ENCODE measurements at places on chromosomes 1 and 21.

- no peak for DNase-seq
These were observed 31.8 kb downstream of the RGS18 start for GRCh38 chr1:192190066-192190465.

- no peak for DNase-seq
These were observed 49.6 kb downstream of the MEGF6 start for GRCh38 chr1:3561702-3562101.

DNA sequence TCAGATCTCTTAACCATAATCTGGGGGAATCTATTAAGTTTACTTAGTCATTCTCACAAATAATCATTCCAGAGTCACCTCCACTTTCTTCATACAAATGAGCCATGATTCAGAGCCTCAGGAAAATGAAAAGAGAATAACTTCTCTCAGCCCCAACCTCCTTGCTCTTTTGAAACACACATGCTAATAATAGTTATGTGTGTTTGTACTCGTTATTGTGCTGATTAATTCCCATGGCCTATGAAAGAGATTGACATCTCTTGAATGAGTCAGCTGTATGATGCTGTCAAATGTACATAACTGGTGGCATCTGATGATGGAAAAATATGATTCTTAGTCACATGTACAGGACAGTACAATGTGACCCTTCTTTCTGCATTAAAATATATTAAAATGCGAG is 41.5 kb downstream of the DTL start:
- no peak for DNase-seq

DNA sequence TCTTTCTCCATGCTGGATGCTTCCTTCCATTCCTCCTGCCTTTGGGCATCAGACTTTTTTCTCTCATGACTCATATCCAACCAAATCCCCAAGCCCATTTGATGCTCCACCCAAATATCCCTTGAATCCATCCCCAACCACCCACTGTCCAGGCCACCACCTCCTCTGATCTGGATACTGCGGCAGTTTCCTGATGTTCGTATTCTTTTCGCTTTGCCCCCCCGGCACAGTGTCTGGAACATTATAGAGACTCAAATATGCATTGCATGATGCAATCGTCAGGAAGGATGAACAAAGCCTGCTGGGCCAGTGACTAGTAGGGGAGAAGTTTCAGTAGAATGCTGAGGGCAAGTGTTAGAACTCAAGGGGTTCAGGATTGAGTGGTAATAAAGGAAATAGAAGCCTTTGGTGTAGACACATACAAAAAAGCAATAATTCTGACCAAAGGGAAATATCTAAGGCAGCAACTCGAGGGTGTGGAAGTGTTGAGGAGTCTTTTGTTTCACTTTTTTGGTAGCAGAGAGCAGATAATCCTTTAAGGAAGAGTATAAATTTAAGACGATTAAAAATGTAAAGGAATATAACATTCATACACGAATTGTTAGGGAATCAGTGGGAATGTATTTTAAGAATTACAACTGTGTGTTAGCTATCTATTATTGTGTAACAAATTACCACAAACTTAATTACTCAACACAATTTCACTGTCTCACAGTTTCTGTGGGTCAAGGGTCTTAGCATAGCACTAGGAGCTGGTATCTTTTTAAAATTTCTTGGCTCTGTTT is 7.5 kb downstream of the S100A11 start:
- no peak for DNase-seq

DNA sequence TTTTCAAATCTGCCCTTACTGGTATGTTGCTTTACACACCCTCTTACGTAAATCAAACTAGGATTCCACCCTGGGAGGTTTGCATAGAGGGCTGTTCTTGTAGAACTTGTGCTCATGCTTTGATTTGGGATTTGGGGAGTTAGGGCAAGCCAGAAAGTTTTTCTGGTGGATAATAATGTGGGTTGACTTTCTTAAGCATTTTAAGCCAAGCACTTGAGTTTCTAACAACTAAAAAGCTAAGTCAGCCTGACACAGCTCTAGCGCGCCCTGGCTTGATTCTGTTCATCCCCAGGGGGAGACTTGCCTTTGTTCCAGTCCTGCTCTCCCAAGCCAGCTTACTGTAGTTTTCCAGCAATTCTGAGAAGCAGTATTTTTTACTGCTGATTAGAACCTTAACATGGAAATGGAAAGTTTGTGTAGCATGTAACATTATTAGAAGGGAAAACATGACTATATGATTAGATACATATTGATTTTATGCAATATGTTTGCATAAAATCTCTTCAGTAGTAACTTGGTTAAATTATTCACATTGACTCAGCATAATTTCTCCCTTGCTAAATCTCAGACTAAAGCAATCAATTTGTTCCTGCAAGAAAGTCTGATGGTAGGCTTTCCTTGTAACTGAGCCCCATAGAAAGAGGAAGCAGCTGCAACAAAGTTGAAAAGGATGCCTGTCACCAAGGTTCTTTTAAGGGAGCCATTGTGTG is 11.0 kb upstream of the PGD start:
- DNase-seq: no peak

DNA sequence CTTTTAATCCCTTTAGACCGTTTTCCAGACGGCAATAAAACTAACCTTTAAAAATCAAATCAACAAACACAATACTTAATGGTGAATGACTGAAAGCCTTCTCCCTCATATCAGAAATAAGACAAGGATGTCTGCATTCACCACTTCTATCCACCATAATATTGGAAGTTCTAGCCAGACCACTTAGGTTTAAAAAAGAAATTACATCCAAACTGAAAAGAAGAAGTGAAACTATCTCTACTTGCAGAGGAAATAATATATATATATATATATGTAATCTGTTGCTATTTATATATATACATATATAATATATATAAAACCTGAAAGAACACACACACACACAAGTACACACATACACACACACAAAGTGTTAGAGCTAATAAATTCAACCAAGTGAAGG is 100.4 kb downstream of the BRINP3 start:
- DNase-seq: no peak

DNA sequence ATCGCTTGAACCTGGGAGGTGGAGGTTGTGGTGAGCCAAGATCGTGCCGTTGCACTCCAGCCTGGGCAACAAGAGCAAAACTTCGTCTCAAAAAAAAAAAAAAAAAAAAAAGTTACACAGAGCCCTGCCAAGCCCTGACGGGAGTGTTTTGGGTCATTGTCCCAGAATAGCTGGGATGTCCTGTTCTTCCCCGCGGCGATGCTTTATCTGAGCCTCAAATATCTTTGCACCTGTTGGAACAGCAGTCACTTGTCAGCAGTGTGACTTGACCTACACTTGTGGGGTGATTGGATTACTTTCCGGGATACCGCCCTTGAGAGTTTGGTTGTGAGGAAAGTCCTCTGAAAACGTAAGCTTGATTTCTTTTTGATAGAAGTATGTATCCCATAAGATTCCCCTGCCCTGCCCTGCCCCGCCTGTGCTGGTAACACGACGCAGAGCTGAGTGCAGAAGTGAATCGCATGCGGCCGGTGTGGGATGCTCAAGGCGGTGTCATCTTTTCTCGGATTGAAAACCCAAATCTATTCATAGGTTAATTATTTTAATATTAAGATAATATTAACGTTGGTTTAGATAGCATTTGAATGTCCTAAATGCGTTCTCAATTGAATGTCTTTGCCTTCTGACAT is 50.9 kb downstream of the PCNT start:
- DNase-seq: no peak

GRCh38 chr1:224639426-224639975 is 23.4 kb downstream of the CNIH3 start:
- no peak for DNase-seq

DNA sequence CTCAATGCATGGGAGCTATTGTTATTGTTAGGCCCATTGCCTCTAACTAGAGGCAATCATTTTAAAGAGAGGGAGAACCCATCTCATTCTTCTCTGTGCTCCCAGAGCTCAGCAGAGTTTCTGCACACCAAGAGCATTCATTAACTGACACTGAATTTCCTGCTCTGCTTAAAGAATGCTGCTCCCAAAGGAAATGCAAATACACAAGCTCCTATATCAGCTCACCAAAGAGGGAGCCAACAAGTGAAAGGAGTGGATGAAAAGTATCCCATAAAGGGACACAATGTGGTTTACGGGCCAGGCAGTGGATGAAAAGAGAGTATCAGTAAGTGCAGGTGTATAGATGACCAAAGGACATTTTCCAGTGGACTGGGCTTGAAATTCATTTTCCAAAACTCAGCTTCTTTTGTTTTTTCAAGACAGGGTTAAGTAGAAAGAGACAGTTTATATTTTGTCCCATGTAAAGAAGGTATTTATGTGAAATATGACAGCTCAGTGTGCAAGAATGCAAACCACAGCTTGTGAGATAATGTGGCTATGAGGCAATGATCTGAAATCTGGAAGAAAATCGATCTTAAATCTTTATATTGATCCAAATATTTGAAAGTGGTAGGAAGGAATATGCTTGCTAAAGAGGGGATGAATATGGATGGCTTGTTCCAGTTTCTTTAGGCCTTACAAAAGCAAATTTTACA is 207.7 kb upstream of the CAMK1G start:
- DNase-seq: no peak

GRCh38 chr1:48027533-48027835 is 30.3 kb upstream of the TRABD2B start:
- no peak for DNase-seq

DNA sequence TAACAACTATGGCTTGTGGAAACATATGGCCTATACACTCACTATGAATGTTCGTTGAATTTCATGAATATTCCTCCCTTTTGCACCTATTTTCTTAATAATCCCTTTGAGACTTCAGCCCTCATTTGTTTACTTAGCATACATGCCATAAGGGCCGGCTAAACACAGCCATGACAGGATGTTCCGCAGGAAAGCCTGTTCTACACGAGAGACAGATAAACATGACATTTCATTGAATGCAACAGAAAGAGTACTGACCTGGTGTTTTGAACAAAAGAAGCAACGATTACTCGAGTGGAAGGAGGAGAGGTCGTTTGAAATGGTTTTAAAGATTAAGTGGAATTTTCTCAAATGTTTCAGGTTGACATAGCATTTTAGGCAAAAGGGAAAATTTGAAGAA is 459.5 kb upstream of the CXADR start:
- DNase-seq: no peak

DNA sequence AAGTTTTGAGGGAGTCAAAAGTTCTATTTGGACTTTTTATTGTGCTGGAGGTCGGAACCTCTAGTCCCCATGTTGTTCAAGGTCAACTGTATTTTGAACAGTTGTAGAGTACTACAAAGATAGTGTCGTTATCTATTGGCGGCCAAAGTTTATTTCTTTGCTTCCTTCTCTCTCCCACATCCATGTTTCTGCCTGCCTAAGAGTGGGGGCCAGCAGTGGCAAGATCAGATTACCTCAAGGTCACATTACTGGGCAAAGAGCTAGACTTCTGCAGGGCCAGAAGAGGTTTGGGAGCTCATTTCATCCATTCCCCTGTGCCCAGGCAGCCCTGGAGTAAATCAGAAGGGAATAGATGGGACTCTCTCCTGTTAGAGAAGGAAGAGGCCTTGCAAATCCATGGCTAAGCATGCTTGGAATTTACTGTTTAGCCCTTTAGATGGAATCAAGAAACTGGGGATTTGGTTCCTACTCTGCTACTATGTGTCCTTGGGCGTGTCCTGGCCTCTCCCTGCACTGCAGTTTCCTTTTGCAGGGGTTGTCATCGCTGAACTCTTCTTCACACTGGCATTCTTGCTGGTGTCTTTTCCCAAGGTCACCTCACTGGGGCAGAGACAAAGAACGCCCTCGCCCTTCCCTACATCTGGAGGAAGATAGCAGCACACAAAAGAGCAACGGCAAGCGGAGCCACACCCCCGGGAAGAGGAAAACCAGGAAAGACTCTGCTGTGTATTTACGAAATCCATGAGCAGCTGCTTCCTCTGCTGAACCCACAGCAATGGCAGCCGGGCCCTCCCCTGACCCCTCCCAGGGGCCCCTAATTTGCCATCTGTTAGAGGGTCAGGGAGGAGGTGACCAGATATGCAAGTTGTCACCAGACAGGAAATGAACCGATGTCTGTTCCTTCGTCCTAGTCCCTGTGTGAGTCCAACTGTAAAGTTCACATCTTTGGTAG is 73.3 kb downstream of the PLPP3 start:
- no peak for DNase-seq

GRCh38 chr1:99550198-99550597 is 95.7 kb upstream of the PALMD start:
- DNase-seq: no peak

GRCh38 chr1:207811319-207811718 is 59.5 kb downstream of the CD46 start:
- no peak for DNase-seq

- no peak for DNase-seq
These were observed 332.7 kb upstream of the RUNX1 start for GRCh38 chr21:35381743-35382310.

DNA sequence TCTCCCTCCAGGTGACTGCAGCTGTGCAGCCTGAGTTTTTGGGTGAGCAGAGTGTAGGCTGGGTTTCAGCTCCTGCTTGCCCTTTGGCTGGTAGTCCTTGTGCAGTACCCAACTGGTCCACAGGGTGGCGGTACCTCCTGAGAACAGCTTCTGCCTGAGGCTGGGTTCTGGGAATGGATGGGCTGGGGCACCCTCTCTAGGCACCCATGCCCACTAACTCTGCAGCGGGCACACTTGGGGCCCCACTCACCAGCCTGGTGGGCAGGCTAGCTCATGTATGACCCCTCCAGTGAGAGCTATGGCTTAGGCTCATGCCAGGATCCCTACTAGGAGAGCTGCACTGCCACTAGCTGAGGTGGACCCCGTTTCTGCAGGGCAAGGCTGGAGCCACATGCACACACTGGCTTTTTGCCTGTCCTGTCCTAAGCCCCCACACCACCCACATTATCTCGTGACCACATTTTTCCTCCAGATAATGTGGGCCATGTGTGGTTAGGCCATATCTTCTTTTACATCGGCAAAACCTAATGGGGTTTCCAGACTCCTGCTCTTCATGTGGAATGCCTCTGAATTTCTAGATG is 15.5 kb upstream of the GSTM4 start:
- DNase-seq: peak; percentile 72

GRCh38 chr1:158329733-158330132 is 1.6 kb downstream of the CD1B start:
- no peak for DNase-seq

DNA sequence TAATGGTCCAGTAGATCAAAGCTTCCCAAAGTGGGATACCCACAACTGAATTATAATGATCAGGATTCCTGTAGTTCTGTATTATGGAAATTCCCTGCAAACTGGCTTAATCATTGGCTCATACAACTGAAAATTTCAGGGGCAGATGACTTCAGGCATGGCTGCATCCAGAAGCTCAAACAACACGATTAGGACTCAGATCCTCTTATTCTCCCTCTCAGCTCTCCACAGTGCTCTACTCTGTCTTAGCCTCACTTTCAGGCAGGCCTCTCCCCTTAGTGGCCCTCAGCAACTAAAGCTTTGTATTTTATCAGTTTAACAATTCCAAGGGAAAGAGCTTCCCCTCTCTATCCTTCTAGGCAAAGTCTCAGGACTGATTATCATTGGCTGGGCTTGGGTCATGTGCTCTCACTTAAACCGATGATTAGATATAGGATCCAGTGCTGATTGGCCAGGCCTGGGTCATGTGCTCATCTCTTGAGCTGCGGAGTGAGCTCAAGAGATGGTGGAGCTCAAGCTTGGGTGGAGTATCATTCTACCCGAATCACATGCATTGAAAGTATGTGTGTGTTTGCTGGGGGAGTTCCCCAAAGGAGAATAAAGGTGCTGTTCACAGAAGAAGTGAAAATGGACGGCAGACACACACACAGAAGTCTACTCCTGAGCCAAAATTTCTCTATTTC is 57.9 kb upstream of the RUNX3 start:
- DNase-seq: no peak
